ENCODE measurements at places on chromosomes 1 and 21.

GRCh38 chr1:181646710-181647109 lies 163.4 kb downstream of the CACNA1E start:
- no peak for DNase-seq

- no peak for DNase-seq
These were observed 7.4 kb downstream of the FOXD3 start for GRCh38 chr1:63329621-63330330.

GRCh38 chr1:38644092-38644491 lies 215.5 kb downstream of the RRAGC start:
- DNase-seq: no peak

- peak; percentile 63 for DNase-seq
These were observed 64.9 kb upstream of the FCGR2A start for GRCh38 chr1:161440312-161440894.

DNA sequence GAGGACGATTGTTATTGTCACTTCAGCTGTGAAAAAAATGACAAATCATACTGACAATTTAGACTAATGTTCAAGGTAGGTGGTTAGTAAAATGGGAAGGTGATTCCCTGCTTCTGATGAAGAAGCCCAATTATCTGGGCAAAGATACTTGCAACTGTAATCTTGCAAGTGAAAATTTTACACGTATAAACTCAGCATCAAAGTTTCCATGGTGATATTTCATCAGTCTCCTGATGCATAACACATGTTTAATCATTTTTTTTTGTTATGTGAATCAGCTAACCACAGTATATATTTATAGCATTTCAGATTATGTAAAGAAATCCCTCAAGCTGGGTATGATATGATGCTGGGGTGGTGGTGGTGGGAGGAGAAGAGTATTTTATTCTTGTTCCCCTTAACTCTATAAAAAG lies 16.4 kb upstream of the KCNK1 start:
- no peak for DNase-seq

DNA sequence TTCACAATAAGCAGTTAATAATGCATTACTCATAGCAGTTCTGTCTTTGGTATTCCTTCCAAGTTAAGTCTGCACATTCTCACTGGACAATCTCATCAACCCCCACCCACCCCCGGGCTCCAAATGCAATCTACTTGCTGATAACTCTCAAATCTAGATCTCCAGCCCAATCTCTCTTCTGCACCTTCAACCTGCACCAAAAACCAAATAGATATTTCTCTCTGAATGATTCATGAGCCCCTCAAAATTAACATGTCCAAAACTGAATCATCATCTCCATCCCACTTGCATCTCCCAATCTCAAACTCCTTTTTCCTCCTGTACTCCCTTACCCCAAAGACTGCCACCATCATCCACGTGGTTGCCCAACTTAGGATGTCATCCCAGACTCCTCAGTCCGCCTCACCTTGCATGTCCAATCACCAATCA lies 2.7 kb downstream of the DOCK7 start:
- no peak for DNase-seq

DNA sequence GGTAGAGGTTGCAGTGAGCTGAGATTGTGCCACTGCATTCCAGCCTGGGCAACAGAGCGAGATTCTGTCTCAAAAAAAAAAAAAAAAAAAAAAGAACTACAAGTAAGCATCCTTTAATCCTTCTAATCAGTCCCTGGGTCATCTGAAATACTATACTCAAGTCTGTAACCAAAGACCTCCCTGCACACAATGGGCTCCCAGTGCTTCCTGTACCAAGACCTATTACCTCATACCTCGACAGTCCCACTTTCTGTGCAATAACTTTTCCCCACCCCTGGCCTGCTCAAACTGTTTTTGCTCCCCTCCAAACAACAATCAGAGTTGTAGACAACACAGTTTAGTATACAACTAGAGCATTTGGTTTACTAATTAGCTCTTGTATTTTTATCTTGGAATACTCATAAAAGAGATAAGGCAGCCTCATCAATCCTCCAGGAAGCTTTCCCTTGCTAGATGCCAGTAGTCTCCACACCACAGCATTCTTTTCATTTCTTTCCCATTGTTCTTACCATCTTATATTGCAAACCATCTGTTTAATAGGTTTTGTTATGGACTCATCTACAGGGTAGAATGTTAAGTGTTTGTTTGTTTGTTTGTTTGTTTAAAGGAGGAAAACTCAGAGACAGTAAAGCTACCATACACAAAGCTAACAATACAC lies 19.2 kb upstream of the RLF start:
- DNase-seq: no peak

- no peak for DNase-seq
These were observed 365.9 kb downstream of the TGFB2 start for GRCh38 chr1:218711001-218711400.

DNA sequence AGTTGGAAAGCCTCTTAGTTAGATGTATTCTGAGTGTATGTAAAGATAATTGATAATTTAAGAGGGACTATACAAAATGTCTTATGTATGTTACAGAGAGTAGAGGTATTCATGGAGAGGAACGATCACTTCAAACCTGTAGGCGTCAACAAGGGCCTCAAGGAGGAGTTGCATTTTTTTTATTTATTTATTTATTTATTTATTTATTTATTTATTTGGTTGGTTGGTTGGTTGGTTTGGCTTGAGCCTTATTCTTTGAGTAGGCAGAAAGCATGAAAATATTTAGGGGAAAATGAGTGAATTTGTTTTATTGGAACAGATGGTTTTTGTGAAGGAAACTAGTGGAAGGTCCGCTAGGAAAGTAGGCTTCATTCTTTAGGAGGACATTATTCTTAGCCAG lies 8.5 kb downstream of the ANGPTL1 start:
- no peak for DNase-seq

DNA sequence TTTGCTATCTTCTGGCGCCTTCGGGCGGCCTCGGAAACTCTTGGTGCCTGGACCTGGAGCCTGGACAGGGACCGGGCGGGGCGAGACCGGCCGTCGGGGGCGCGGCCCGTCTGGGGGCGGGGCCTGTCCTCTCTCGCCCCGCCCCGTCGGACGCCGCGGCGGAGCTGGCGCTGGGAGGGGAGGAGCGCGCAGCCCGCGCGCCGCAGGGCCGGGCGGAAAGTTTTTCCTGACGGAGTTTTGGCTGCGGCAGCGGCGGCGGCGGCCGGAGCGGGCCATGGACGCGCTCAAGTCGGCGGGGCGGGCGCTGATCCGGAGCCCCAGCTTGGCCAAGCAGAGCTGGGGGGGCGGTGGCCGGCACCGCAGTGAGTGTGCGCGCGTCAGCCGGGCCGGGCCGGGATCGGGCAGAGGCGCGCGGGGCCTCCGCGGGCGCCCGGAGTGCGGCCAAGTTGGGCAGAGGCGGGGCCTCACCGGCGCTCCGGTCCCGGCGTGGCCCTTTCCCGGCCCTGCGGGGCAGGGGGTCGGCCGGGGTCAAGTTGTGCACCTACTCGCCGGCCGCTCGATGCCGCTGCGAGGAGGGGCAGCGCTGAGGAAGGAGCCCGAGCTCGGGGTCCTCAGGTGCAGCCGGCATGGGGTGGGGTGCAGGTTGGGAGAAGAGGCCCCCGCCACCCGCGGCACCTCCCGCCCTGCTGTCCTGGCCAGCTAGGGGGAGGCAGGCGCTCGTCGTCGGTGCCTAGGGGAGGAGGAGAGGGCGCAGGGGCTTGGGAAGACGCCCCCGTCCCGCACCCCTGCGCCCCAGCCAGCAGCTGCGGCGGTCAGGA lies at the start of gene LDLRAP1:
TSS of gene LDLRAP1 (plus strand) at position 182 of the 818 bp plus-strand sequence. CDS start at position 275, 93 bp downstream.
- DNase-seq: peak; percentile 72

DNA sequence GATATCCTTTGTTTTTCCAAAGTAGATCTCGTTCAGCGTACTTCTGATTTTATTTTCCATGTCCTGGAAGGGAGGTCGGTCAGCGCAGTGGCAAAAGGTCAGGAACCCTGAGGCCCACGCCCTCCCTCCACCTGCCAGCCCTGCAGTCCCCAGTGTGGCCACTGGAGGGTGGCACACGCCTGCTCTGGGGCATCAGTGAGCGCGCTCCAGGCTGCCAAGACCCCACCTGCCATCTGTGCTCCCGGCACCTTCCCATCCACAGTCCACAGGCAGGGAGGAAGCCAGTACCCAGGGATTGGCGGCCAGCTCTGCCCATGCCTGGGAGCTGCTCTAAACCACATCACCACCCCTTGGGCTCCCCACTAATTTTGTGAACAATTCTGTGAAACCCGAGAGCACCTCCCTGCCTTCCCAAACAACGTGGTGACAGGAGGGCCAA lies 32.3 kb downstream of the SLC66A1 start:
- peak; percentile 19 for DNase-seq

- DNase-seq: peak; percentile 12
These were observed 917 bp downstream of the RAP1A start for GRCh38 chr1:111620441-111620971.

DNA sequence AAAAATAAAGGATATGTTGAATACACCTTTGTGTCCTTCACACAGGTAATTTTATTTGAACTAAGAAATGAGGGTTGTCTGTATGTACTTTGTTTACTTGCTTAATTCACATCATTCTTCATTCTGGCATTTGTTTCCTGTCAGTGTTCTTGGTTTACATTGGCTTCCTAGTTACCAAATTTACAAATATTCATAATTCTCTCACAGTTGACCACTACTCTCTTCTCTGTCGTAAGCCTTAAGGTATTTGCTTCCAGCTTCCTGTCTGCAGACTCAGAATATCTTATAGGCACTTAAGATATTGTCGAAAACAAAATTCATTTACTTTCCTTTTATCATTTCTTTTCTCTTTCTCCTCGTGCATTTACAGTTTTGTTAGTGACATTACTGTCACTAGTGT lies 15.9 kb downstream of the RNPC3 start:
- DNase-seq: no peak

DNA sequence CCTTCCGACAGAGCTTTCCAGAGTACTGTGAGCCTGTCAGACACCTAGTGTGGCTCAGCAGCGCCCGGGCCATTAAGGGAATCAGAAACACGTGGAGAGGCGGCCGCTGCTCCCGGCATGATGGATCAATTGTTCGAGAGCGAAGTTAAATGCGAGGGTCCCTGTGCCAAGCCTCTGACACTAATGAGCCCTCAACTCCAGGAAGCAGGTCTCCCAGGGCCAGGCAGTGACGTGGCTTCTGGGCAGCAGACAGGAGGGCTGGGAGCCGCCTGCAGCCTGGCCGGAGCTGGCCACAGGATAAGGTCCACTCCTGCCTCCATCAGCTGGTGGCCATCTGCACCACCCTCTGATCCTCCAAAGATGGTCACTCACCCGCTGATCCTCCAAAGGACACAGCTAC lies 67.5 kb upstream of the CLDN14 start:
- DNase-seq: no peak

DNA sequence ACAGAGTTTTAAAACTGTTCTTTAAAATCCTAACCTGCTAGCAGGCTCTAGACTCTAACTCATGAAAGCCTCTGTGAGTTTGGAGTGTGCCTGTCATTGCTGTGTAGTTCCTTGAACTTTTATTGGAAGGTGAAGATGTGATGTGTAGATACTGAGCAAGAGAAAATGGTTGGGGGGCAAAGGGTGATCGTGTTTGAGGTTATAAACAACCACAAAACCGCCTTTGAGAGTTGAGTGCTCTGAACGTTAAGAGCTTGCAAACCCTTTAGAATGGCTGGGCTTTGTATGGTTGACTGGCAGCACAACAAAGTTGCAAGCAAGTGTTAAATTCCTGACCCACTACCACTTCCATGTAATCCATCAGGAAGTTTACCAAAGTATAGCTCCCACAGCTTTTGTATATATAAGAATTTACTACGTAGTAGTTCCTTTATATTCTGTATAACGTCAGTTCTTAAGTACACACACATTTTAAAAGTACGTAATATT lies 19.6 kb downstream of the BACE2 start:
- DNase-seq: no peak

DNA sequence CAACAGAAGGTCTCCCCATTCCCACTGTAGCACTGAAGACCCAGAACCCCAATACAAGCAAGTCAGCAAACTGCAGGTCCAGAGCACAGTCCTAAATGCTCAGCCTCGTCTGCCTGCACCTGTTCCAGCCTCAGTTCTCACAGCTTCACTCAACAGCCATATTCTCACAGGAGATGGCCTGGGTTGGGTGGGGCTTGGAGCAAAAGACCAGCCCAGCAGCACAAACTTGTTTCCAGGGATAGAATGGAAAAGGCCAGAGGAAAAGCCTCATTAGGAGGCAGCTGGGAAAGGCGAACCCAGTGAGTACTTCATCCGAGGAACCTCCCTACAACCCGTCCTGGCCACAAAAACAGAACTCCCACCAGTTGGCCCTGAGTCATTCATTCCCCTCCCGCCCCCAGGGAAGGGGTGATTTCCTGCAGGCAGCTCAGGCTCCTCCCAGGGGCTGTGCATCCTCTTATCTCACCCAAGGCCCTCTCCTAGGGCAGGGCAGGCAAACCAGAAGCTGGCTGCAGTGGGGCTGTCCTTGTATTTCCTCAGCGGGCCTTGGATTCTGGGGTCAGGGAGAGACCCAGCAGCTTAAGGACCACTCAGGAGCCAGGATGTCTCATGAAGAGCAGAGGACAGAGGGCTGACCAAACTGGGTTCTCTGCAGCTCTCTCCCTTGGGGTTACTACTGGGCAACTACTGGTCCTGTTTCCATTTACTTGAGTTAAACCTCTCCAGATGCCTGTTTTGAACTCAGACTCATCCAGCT lies 7.4 kb upstream of the MPL start:
- DNase-seq: no peak

DNA sequence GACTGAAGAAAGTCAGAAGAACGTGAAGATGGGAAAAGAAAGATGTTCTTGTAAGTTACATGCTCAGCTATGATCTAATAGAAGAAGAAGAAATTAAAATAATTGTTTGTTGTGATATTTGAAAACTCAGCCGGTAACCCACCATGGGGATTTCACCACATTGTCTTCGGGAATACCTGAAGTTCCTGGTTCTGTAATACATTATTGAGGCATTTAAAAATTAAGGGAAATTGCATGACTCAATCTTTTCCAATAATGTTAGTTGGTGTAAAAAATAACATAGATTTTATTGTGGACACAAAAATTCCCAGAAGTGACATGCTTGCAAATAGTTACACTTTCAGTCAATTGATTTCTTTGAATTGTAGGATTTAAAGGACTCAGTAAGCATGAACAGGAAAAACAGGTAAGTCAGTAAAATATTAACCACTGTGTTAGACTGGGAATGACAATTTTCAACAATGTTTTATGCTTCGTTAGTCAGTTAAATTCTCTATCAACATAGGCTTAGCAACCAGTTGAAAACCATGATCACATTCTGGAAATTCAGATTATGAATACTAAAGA lies 745.1 kb downstream of the LTN1 start:
- no peak for DNase-seq

- DNase-seq: no peak
These were observed 388.2 kb downstream of the USP25 start for GRCh38 chr21:16117851-16118590.

GRCh38 chr1:197143276-197143675 lies 3.2 kb downstream of the ASPM start:
- no peak for DNase-seq

- DNase-seq: no peak
These were observed 67.0 kb downstream of the SIPA1L2 start for GRCh38 chr1:232562855-232563510.

- no peak for DNase-seq
These were observed 12.9 kb downstream of the CRABP2 start for GRCh38 chr1:156692441-156692924.
